Left ventricle myocardium inferior (tissue), 1 donor: ENCODE measurements at places on chromosomes 12 and 14. TPM values are rescaled to one million over a fixed set of nuclear protein-coding genes. Genes with fewer than 3 reads are reported as not detected.
A peak's percentile ranks its signal among the peaks of the same experiment; 100 is the strongest.

Gene WSCD2
- total RNA-seq, result 0.14 TPM

Gene POTEM
- not detected for total RNA-seq

Gene CCDC184
- total RNA-seq, result 1.0 TPM

Gene TSHR
- total RNA-seq, result not detected

Gene EFS
- 3.6 TPM for total RNA-seq

Gene GUCY2C
- total RNA-seq, result 0.11 TPM

Gene ADCY4
- total RNA-seq, result 26.6 TPM

DNA sequence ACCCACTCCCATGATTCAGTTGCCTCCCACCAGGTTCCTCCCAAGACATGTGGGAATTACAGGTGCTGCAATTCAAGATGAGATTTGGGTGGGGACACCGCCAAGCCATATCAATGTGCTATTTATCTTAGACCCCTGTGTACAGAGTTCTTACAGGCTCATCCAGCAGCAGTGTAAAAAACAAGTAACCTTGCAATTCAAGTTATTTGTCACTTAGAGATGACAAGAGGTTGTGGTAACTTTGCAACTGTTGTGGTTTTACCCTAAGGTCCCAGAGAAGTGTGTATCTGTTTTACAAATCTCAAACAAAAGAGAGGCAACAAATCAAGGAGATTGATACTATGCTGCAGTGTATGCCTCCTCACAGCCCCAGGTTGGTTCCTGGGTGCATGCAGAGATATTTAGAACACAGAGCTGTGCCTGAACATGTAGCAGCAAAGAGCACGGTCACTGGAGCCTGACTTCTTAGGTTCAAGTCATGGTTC lies 11.5 kb upstream of the HELB start:
- no peak for DNase-seq

DNA sequence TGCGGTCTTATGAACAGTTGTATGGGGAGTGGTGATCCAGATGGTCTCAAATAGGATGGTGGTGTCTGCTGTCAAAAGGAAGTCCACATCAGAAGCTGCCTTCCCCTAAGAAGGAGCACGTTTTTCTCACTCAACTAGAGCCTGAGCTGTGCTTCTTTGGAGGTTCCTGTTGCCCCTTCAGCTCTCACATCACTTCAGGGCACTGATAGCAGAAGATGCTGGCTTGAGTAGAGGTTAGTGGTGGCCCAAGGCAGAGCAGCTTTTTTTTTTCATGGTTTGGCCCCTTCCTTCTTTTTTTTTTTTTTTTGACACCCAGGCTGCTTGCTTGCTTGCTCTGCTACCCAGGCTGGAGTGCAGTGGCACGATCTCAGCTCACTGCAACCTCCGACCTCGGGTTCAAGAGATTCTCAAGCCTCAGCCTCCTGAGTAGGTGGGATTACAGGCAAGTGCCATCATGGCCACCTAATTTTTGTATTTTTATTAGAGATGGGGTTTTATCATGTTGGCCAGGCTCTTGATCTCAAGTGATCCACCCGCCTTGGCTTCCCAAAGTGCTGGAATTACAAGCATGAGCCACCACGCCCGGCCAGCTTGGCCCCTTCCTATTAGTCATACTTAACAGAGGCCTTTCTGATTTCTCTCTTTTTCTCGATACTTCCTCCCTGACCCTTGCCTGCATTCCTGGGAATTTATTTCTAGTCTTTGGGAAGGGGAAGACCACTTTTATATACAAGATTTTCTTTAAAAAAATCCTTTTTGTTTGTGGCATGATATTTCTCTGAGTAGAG lies 31.6 kb downstream of the KLRD1 start:
- no peak for DNase-seq

- peak; percentile 82 for DNase-seq
These were observed 57.5 kb downstream of the CALM1 start for GRCh38 chr14:90454041-90455000.

GRCh38 chr14:86055512-86056075 lies 525.6 kb downstream of the FLRT2 start:
- no peak for DNase-seq

DNA sequence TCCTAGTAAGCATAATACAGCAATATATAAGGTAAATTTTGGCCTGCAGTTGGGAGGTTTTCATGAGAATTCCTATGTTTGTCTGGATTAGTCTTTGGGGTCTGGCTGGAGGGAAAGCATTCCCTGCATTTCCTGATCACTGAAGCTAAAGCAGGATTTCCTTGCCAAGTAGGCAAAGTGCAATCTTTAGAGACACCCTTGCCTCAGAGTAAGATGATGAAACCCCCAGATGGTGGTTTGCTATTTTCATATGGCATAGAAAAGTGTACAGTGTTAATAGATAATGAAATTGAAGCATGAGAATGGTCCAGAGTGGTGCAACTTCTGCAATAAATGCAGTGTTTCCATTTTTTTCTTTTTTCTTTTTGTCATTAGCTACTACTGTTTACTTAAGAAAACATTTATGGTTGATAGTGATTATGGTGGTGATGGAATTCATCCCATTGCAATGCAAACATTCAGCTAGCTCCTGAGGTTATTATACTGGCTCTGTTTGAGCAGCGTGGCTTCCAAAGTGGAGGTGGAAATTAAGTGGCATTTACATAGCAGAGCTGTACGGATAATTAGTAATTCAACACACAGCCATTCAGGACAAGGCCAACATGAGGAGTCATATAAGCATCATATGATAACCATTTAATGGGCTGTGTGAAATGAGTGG lies 276.3 kb downstream of the DUSP6 start:
- DNase-seq, result no peak

DNA sequence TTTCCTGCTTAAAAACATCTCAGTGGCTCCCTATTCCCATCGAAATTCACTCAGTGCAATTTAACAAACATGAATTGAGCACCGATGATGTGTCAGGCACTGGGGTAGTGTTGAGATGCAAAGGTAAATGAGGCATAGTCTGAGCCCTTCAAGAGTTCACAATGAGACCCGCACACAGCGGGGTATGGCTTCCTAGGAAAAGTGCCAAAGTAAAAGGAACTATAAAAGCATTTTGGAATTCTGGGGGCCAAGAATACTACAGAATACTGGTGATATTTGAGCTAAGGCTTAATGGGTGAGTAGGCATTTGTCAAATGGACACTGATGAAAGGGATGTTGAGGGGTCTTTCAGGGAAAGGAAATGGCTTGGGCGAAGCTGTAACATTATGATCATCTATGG lies 315.4 kb downstream of the DPF3 start:
- DNase-seq, result no peak

DNA sequence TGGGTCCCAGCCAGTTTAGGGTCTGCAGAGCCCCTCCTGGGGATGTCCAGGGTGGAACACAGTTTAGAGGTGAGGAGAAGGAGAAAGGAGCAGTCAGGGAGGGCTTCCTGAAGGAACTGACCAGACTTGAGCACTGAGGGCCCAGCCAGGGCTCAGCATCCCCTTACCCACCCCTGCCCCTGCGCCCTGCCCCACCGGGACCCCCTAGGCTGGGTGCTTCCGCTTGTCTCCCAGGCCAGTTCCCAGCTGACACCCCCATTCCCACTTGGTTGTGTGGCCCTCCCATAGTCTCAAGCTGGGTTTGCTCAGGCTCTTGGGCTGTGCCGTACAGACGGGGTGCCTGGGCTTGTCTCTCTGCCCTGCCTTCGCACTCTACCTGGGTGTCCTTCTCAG lies 26.3 kb upstream of the KIF26A start:
- peak; percentile 4 for DNase-seq

GRCh38 chr14:85054178-85054577 lies 475.8 kb upstream of the FLRT2 start:
- DNase-seq, result no peak

DNA sequence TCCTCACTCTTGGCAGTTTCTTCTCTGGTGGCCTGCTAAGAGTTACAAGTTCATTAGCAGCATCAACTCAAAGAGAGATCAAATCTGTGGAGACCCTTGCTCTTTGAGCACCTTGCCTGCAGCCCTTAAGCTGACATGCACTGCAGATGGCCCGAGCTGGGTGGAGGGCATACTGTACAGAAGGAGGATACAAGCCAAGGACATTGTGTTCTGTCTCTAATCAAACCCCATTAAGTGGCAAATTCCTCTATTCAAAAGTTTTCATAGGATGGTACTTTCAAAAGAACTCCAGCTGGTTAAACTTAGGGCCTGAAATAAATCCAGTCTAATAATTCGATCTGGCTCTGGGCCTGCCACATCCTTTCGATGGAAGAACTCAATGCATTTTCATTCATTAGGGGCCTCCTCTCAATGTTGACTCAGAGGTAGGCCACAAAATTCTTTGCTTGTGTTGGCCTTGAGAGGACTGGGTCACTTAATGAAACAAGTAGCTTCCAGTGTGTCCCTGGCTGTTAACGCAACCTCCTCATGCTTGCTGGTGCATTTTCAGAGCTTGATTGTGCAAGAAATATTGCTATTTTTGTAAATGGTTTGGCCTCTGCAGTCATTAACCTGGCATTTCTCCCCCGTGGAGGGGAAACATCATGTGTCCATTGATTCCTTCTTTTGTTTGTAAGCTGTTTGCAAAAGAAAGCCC lies 318.2 kb downstream of the NUAK1 start:
- no peak for DNase-seq

GRCh38 chr12:549476-550082 lies 89.8 kb downstream of the B4GALNT3 start:
- no peak for DNase-seq

GRCh38 chr14:55043528-55043927 lies 7.9 kb upstream of the MAPK1IP1L start:
- DNase-seq, result no peak

- no peak for DNase-seq
These were observed 87.8 kb downstream of the SPPL3 start for GRCh38 chr12:120816363-120816762.

DNA sequence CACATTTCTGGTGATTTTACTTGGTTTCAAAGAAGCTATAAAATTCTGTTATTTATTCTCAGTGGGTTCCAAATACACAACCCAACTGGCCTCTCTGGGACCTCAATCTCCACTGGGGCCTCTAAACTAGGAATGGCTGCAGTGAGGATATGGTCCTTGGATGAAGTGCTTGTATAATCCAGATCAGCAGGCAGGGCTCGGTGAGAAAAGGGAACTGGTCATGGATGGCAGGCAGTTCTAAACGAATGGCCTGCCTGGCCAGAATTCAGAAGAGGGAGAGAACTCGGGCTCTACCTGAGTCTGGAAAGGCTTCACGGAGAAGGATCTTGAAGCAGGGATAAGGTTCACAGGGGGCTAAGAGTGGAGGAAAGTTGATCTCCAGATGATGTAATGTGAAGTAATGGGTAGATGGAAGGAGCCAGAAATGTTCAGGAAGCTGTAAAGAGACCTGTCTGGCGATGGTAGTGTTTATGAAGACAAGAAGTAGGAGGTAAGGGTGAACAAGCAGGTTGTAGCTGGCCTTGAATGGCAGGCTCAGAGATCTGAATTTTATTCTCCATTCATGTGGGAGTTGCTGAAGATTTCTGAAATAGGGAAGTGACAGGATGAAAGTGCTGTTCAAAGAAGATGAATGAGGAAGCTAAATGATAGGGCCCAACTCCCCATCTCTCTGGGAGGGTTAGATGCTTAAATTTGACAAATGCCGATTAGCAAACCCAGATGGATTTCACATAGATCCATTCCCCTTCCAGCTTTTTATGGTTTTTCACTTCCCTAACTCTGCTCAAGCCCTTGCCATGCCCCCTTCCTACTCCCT lies 31.5 kb upstream of the ANO6 start:
- DNase-seq, result no peak

DNA sequence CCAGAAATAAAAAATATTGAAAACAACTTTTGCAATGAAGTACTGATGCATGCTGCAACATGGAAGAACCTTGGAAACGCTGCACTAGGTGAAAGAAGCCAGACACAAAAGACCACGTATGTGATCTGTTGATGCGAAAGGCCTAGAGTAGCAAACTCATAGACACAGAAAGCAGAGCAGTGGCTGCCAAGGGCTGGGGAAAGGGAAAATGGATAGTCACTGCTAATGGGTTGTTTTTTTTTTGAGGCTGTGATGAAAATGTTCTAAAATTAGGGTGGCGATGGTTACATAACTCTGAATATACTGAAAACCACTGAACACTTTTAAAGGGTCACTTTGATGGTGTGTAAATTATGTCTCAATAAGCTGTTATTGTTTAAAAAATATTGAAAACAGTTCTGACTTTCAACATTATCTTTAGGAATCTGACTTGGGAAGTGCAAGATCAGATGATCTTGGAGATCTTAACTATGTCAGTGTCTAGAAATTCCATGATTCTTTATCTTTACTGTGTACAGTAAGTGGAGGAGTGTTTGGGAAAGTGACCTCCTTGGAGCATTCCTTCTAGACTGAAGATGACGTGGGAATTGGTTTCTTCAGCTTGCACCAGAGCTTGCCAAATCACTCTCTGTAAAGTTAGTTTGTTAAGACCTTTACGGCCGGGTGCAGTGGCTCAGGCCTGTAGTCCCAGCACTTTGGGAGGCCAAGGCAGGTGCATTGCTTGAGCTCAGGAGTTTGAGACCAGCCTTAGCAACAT lies 12.4 kb downstream of the MLXIP start:
- no peak for DNase-seq

DNA sequence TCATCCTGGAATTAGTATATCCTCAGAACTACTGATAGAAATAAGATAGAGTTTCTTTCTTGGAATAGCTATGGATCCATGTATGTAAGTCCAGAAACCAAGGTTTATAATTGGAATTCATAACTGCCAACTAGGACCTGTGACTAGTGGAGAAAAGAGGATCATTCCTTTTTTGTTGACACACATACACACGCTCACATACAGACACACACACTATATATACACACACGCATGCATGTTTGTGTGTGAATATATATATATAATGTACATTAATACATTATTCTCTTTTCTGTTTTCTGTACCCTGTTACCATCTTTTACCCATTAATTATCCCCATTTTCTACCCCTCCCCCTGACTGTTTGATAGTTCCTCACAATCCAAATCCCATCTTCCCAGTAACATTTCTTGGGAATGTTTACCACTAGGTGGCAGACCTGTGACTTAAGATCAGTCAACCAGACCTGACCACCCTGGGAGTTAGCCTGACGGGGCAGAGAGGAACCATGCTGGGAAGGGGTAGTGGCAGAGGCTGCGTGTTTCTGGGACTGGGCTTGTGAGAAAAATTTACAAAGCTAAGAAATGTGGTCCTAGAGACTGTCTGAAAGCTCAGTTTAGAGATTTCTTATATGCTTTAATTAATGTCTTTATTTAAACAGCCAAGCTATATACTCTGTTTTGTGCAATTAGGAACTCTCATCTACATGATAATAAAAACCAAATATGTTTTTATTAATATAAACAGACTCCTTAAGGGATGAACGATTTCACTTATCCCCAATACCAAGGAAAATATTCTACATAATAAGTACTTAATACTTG lies 308.0 kb downstream of the PPFIA2 start:
- DNase-seq, result no peak

- no peak for DNase-seq
These were observed 579.1 kb downstream of the SLC16A7 start for GRCh38 chr12:60174941-60175340.

DNA sequence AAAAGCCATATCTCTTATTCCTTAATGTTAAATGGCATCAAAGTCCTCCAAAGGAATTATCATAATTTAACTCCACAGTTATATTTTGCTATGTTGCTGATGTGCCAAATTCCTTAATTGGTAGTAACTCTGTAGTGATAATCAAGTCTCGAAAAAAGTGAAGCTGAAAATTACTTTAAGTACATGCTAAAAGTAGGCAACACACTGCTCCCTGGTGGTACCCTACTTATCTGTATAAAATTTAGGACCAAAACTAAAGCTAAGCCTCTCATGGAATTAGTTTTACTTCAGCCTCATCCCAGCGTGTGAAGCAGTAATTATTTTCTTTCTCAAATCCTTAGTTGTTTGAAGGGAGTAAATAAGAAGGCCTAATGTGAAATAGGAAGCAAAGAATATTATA lies 132.8 kb downstream of the TTLL5 start:
- no peak for DNase-seq
